ENCODE measurements at places on chromosomes 11 and 22. TPM values are rescaled to one million over a fixed set of nuclear protein-coding genes. Genes with fewer than 3 reads are reported as not detected.
A peak's percentile ranks its signal among the peaks of the same experiment; 100 is the strongest.

DNA sequence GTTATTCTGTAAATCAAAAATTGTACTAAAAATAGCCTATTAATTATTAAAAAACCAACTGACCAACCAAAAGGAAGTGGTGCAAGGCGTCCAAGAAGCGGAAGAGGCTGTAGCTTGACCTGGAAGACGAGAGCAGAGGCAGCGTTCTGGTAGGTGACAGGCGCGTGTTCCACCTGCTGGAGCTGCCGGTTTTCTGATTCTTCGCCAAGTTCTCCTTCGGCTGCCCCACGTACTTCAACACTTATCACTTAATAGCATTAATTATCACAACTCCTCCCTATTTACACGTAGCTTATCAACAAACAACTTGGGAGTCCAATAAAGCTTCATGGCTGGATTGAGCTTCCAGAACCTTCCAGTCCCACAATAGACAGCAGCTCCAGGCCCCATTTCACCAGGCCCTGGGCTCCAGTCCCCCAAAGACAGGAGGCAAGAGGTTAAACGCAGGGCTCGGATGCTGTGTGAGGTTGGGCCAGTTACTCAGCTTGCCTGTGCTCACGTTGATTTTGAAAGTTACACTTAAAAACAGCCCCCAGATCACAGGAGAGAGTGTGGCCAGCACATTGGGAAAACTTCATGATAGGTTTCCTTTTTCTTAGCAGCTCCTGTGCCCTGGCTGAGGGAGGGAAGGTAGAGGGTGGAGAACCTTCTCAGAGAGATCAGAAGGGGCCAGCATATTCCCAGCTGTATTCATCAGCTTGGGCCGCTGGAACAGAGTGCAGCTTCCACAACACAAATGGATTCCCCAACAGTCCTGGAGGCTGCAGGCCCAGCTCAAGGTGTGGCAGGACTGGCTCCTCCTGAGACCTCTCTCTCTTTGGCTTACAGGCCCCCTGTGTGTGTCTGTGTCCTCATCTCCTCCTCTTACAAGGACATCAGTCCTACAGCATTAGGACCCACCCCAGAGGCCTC, 54.2 kb upstream of the FGF3 start:
- no peak for DNase-seq

GRCh38 chr11:7646866-7647265, 26.4 kb downstream of the CYB5R2 start:
- DNase-seq = no peak

Gene MMP12
- total RNA-seq = not detected

Gene PATE2
- total RNA-seq = not detected

GRCh38 chr22:36369004-36369921, 18.5 kb downstream of the MYH9 start:
- no peak for DNase-seq

DNA sequence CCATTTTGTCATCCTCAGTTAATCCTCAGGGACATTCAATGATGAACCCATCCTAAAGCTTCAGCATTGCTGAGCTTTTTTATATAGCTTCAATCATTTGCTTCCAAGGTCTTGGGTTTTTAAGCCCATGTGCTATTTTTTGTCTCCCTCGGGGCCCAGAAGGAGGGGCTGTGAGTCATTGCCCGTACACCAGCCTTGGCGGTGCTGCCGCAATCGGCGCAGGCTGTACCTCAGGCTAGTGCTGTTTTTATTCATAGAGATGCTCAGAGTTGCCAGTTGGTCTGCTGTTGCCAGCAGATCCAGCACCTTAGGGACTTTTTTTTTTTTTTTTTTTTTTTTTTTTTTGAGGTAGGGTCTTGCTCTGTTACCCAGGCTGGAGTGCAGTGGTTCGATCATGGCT, 35.5 kb downstream of the ACO2 start:
- peak; percentile 85 for DNase-seq

DNA sequence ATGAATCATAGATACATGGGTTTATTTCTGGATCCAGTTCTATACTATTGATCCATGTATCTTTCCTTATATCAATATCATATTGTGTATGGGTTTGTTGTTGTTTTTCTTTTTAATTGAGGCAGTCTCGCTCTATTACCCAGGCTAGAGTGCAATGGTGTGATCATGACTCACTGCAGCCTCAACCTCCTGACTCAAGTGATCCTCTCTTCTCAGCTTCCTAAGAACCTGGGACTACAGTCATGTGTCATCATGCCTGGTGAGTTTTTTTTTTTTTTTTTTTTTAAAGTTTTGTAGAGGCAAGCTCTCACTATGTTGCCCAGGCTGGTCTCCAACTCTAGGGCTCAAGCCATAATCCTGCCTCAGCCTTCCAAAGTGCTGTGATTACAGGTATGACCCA, 1589.4 kb upstream of the TENM4 start:
- DNase-seq = no peak

- DNase-seq = peak; percentile 93
Measured at GRCh38 chr22:18075720-18076497, 1.9 kb upstream of the PEX26 start.

Gene MRGPRE
- not detected for total RNA-seq

- DNase-seq = no peak
Measured at GRCh38 chr11:133269267-133269666, 263.0 kb downstream of the OPCML start.

- no peak for DNase-seq
Measured at GRCh38 chr22:49435596-49435995, 392.1 kb downstream of the BRD1 start.
